ENCODE measurements at places on chromosomes 16 and 17.

DNA sequence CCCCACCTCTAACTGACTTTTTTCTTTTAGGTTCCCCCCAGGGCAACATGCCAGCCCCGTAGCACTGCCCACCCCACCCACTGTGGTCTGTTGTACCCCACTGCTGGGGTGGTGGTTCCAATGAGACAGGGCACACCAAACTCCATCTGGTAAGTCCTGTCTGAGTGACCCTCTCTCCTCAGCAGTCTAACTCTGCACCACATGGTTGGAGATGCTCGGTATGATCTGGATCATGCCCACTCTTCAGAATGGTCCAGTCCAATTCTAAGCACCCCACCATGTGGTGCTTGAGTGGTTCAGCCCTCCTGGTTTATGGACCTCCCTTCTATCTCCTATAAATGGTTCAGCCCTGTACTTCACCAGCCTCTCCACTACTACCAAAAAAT lies 5.9 kb downstream of the KDM6B start:
- DNase-seq: no peak

- peak; percentile 80 for DNase-seq
These were observed 88.2 kb upstream of the FA2H start for GRCh38 chr16:74862743-74863244.

DNA sequence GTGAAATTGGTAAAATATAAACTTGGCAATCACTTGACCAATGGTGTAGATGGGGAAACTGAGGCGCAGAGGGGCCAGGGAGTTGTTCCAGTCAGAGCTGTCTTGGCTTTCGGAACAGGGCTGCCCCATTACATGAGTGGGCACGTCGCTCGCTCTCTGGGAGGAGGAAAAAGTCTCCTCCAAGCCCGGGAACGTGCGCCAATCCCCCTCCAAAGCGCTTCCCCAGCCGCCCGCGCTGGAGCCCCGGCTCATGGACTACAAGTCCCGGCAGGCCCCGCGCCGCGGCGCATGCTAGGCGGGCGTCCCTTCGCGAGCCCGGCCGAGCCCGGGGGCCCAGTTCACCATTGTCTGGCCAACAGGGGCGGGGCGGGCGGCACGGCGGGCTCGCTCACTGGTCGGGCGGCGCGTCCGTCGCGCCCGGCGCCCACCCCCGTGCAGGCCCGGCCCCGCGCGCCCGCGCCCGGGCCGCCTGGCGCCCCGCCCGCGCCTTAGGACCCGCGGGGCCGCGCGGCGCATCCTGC lies at the start of gene LLGL1:
Gene LLGL1, plus strand, starts transcription at position 515 of the 521 bp plus-strand sequence. CDS start 48 bp downstream, outside the sequence.
- peak; percentile 100 for DNase-seq

GRCh38 chr17:7296189-7296861 lies 1.9 kb upstream of the YBX2 start:
- peak; percentile 89 for DNase-seq

DNA sequence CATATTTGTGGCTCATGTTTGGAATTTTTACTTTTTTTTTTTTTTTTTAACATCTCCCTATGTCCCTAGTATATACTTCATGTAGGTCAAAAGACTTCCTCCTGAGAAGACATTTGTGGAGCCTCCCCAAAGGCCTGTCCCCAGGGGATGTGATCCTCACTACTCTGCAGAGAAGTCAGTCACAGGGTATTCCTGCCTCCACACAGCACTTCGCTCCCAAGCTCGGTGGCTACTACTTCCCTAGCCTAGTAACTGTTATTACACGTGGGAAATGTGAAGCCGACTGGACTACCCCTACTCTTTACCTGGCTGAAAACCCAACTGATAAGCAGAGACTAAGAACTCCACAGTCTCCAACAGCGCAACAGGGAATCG lies 116.8 kb downstream of the HIC1 start:
- DNase-seq: no peak

All from GM20000 (cell line).